ENCODE measurements at places on chromosomes 16 and 17. TPM values are rescaled to one million over a fixed set of nuclear protein-coding genes. Genes with fewer than 3 reads are reported as not detected.

Gene TSPOAP1
- total RNA-seq: 0.21 TPM

Gene LGALS9B
- total RNA-seq: 2.5 TPM

Gene ABCC12
- total RNA-seq: not detected

Gene EMC6
- 17.0 TPM for total RNA-seq

Gene CPNE7
- total RNA-seq: 20.9 TPM

Gene BCAR1
- 68.1 TPM for total RNA-seq

Gene CORO7
- 12.4 TPM for total RNA-seq

Measured in airway epithelial cell (primary cell).